ENCODE measurements at places on chromosomes 4 and X. TPM values are rescaled to one million over a fixed set of nuclear protein-coding genes. Genes with fewer than 3 reads are reported as not detected.
A peak's percentile ranks its signal among the peaks of the same experiment; 100 is the strongest.

Gene MAGEA1
- total RNA-seq = not detected

DNA sequence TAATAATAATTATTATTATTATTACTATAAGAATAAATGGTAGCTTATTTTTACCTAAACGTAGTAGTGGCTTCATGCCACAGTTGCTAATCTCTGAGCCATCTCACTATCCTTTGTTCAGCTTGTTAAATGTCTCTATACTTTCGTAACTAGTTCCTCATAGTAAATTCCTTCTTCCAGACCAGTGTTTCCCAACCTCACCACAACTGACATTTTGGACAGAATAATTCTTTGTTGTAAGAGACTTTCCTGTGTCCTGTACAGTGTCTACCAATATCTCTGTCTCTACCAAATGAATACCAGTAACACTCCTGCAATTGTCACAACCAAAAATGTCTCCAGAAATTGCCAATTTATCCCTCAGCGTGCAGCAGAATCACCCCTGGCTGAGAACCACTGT is 1040.9 kb downstream of the DMD start:
- DNase-seq = no peak

- DNase-seq = peak; percentile 57
Measured at GRCh38 chrX:134537179-134537955, 77.4 kb downstream of the HPRT1 start.

- DNase-seq = no peak
Measured at GRCh38 chr4:13159041-13159620, 325.0 kb downstream of the RAB28 start.

DNA sequence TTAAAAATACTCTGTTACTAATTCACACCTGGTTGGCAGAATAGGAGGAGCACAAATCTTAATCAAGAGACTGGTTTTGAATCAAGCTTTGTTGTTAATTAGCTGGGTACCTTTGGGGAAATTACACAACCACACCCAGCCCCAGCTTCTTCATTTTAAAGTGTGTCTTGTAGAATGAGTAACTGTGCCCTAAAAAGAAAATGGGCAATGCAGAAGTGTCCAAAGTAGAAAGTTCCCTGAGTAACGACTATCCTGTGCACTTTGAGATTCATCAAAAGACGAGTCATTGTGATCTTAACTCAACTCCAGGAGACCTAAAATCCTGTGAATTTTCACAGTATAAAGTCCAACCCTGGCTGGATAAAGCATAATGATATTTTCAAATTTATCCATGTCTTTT is 792.3 kb upstream of the HS3ST1 start:
- DNase-seq = no peak

Measured in fibroblast of villous mesenchyme (primary cell).